ENCODE measurements at places on chromosomes 4 and X.

GRCh38 chr4:10462876-10463275 lies 5.7 kb upstream of the ZNF518B start:
- DNase-seq: no peak

GRCh38 chrX:124362072-124362471 lies 15.7 kb downstream of the SH2D1A start:
- DNase-seq: no peak

GRCh38 chrX:130771230-130771629 lies 131.8 kb downstream of the ENOX2 start:
- no peak for DNase-seq

- DNase-seq: no peak
Measured at GRCh38 chr4:37279894-37280592, 35.5 kb downstream of the NWD2 start.

DNA sequence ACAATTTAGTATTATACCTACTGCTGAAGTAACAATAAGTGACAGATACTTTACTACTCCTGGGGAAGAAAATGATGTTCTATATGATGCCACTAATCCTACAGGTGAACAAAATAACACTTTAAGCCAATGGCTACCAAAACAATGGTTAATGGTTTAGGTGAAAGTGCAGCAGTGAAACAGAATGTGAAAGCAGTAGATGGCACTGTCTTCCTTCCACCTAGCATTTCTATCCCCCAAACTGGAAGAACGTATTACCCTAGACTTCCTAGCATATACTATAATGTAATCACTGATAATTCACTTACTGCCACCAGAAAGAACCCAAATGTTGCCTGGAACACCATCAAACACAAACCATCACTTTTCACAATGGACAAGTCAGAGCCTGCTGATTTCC lies 18.9 kb upstream of the CABS1 start:
- no peak for DNase-seq

DNA sequence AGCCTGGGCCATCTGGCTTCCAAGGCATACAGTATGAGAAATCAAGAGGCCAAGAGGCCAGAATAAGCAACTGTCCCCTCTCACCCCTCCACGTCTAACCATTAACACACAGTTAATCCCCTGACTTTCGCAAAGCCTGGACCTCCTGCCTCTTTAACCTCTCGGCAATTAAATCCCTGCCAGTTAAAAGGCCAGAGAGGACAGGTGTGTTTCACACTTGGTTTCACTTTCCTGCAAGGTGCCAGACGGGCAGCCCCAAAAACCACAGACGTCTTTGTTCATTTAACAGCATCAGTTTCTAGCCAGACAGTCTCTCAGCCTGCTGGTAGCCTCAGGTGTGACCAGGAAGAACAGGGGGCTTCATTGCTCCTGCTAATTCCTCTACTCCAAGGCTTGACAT lies 91.1 kb upstream of the KIT start:
- no peak for DNase-seq

DNA sequence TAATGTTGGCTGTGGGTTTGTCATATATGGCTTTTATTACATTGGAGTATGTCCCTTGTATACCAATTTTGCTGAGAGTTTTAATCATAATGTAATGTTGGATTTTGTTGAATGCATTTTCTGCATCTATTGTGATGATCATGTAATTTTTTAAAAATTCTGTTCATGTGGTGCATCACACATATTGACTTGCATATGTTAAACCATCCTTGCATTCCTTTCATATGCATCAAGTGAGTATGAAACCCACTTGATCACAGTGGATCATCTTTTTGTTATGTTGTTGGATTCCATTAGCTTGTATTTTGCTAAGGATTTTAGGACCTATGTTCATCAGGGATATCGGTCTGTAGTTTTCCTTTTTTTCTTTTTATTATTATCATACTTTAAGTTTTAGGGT lies 12.1 kb downstream of the HEPH start:
- DNase-seq: no peak

DNA sequence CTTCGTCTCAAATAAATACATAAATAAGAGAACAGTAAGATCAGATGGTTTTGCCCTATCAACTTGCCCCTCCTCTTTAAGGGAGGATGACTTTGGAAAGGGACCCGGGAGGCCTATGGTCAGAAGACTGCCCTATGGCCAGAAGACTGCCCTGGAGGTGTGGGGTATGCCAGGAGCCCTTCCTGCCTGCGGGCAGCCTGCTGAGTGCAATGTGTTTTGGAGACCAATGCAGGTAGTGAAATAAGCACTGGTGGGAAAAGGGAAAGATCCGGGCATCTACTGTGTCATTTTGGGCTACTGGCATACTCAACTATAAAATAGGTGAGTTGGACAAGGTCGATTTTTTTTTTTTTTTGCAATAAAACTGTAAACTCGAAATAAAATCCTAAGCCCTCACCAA lies 129.8 kb upstream of the SLC34A2 start:
- no peak for DNase-seq

GRCh38 chrX:19814240-19814639 lies 73.2 kb downstream of the SH3KBP1 start:
- DNase-seq: no peak

GRCh38 chr4:25131926-25132325 lies 28.3 kb downstream of the SEPSECS start:
- DNase-seq: no peak

GRCh38 chrX:10598540-10598939 lies 21.8 kb downstream of the MID1 start:
- DNase-seq: no peak

DNA sequence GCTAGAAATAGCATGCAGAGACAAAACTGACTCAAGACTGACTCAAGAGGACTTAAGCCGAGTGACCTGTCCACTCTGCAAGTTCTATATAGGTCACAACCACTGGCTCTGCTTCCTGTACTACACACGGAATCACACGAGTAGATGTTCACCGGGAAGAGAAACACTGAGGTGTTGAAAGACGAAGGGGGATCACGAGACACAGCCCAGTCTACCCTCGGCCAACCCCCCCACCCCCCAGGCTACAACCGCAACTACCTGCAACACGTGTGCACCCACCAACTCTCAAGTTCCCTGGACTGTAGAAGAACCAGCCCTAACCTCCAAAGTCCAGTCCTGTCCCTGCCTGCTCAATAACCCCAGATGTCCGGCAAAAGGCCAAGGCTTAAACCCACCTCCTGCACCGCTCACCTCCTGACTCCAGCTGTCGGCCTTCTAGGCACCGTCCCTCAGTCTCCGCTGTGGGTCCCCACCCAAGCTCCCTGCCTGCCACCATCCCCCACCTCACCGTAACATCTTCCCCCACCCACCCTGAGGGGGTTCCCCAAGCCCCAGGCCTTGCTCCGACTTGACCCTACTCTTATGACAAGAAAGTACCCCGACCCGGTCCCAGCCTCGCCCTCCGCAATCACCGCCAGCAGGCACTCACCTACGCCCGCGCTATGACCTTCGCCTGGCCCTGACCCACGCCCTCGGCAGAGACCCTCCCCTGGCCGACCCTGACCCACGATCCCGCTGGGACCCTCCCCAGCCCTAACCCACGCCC lies 739 bp downstream of the GAK start:
- no peak for DNase-seq

DNA sequence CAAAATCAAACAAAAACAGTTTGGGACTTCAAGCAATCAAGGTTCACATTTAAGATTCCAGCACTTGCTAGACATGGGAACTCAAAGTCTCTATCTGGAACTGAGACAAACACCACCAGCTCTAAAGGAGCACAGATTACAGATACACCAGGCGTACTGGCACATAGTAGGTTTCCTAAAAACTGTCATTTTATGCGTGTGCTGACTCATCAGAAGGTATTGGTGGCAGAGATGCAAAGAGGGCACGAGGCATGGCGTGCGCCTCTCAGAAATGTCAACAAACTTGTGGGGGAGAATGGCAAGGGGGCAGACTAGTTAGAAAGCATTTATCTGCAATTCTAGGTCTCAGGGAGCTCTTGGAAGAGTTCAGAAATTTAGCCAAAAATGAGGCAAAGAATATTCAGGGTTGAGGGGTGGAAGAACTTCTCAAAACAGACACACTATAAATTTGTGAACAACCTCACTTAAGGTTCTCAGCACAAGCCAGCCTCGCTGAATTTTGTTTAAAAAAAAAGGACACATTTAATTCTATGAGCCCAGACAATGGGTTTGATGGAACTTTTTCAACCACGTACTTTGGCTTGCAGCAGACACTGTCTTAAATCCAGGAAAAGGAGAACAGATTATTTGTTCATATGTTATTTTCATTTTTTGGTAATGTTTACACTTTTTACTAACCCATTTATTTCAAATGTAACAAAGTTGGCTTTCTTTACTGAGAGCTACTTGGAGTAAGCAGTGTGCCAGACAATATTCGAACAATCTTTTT lies 100.0 kb downstream of the SHISA3 start:
- no peak for DNase-seq

DNA sequence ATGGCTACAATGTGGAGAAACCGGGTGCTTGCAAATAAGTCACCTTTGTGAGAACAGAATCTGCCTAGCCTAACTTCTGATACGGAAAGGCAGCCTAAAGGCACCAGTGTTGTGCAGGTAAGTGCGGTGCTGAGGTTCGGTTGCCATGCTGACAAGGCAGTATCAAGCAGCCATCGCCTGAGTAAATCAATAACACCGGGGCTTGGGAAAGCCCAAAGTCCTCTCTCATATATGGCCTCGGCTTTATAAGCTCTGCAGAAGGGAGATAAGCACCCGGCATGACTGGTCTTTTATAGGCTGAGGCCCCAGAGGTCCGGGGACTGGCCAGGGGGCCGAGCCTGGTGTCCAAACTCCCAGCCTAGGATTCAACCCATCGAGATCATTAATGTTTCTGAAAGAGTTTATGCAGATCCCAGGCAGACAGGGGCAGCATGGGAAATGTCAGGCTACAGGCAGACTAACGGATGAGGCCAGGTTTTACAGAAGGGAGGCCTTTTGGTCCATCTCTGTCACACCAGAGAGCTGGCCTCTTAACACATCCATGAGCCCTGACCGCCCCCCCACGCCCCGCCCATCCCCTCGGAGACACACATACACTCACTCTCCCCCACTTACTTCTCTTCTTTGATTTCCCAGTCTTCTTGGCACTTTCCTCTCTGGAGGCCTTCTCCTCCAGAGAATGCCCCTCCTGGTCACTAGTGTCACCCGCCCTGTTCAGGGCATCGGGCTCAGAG lies 38.5 kb downstream of the ELF4 start:
- DNase-seq: no peak

DNA sequence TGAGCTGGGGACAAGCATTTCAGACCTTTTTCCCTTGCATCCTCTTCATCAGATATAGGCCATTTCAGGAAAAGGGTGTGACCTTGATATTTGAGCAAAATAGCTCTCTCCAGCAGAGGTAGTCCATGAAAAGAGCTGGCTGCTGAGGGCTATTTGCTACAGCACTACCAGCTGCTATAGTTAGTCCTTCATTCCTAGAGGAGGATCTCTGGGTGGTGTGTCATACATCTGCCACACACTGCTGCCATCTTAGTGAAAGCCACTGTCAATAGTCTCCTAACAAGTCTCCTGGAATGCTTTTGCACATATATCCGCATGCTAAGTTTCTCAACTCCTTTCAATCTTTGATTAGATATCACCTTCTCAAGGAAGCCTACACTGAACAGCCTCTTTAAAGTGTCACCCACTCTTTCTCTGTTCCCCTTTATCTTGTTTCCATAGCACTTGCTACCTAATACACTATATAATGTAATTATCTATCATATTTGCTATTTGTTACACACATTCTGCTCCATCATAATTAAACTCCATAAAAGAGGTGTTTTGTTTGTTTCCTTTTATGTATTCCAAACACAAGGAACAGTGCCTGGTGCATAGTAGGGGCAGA lies 131.9 kb downstream of the TBC1D19 start:
- no peak for DNase-seq

DNA sequence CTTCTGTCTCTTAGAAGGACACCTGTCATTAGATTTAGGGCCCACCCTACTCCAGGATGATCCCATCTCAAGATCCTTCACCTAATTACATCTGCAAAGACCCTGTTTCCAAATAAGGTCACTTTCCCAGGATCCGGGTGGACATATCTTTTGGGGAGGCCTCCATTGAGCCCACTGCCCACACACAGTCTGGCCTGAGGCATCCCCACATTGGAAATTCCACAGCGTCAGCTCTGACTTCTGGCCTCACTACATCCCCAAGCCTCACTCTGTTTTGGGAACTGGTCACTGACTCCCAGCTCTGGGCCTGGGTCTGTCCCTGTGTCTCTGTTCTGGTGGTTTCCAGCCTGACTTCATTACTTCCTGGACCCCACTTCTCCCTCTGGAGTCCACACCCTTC lies 285.5 kb downstream of the CRLF2 start:
- no peak for DNase-seq

DNA sequence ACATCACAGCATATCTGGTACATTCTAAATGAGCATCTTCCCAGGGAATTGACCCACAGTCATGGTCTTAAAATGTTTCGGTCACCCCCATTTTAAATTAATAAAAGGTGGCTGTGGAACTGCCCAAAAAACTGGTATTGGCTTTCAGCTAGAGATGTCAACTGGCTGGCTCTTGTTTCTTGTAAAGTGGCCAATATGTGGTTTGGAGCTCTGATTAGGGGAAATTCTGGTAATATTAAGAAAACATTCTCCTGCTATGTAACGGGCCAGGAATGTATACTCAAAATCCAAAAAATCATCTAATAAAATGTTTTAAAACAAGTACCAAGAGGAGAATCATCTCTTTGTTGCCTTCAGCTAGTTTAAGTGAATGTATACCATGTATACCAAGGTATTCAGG lies 62.0 kb upstream of the VCX2 start:
- DNase-seq: no peak

- DNase-seq: no peak
Measured at GRCh38 chr4:153809307-153809706, 20.4 kb upstream of the SFRP2 start.

- no peak for DNase-seq
Measured at GRCh38 chr4:79065262-79065661, 126.0 kb upstream of the PAQR3 start.

- no peak for DNase-seq
Measured at GRCh38 chrX:122087341-122087740, 1039.9 kb downstream of the GLUD2 start.

DNA sequence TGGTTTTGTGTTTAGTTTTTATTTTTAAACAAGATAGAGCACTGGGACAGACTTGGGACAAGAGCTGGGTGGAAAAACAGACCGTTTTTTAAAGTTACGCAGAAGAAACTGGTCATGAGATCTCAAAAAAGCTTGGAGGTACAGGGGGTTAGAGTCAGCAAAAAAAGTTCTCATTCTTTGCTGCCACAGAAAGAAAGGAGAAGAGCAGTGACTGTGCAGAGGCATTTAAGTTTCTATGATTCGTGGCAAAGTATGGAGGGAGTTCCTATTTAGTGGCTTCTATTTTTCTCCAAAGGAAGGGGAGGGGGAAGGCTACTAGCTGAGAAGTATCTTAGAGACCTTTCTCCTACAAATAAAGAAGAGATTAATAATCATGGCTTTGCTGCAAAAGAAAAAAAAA lies 68.3 kb downstream of the MANBA start:
- DNase-seq: no peak

DNA sequence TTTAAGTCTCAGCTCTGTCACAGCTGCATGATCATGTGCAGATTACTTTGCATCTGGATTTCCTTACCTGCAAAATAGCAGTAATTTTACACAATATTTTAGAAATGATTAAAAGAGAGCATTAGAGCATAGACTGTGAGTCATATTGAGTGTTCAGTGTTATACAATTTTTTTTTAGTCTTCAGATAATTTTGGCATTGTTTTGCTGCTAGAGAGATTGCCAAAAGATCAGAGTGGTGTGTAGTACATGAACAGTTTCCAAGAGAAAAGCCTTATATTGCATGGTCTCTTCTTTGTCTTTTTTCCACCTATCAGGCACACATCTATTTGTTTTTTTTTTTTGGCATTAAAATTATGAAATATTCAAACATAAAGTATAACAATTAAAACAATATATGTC lies 209.6 kb upstream of the TLL1 start:
- DNase-seq: no peak

GRCh38 chrX:131977619-131978018 lies 45.5 kb upstream of the STK26 start:
- no peak for DNase-seq
